ENCODE measurements at places on chromosomes 2 and 18.

DNA sequence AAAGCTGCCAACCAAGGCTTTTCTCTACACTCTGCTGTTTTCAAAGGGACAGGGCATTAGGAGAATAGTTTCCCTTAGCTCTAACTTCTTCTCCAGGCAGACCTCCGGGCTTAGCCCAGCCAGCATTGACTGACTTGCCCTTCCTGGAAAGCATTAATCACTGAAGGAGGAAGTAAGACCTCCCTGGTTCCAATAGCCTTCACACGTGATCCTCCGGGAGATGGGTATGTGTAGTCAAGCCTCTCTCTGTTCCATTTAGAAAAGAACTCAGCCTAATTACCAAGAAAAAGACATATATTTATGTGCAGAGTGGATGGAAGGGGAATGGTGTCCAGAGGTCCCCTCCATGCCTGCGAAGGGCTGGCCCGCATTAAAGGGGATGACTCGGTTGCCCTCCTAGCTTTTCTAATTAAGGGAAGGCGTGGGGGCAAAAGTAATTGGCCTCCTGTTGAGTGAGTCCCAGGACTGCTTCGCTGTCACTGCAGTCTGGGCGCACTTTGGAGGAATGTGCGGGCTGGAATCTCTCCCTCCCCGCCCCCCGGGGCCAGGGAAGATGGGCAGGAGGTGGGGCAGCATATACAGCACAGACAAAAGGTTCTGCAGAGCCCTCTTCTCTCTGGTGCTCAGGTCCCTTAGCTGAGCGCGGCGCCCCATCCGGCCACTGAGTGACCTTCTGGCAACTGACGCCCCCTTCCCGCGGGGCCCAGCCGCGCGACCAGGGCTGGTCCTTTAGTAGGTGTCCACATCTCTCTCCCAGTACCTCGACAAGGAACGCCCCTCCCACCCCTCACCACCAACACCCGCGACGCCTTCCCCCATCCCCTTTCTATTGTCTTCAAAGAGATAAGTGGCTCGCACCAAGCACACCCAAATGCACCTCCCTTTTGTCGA is 686.0 kb downstream of the NRXN1 start:
- no peaks in the 10 kb centered on the region for H3K27me3 ChIP-seq
- H3K4me3 ChIP-seq: no peak overlapping the region
- no peaks in the 10 kb centered on the region for H3K4me1 ChIP-seq
- no peaks in the 10 kb centered on the region for H3K36me3 ChIP-seq
- H3K27ac ChIP-seq: no peak overlapping the region

DNA sequence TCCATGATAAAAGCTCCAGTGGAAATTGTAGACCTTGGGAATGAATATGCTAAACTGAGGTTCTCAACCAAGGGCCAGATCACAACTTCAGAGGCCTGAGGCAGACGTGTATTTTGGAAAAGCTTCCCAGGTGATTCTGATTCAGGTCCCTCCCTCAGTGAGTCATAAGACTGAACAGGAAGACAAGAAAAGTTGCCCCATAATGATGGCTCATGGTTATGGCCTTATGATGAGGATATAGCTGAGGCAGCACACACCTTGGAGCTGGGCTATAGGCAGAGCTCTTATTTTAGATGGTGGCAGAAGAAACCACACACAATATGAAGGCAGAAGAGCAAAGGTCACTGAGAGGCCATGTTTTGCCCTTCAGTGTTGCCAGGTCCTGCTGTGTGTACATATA is 9.6 kb downstream of the ANTXR1 start:
- no peak overlapping the region for H3K4me3 ChIP-seq
- peaks cover 9% of the 10 kb centered on the region for H3K4me1 ChIP-seq
- H3K27me3 ChIP-seq: no peaks in the 10 kb centered on the region
- no peak for DNase-seq
- no peaks in the 10 kb centered on the region for H3K36me3 ChIP-seq
- no peak overlapping the region for H3K27ac ChIP-seq

- H3K27me3 ChIP-seq: no peaks in the 10 kb centered on the region
- H3K4me3 ChIP-seq: no peak overlapping the region
- H3K27ac ChIP-seq: no peak overlapping the region
Observed at GRCh38 chr18:56235481-56236013, 402.8 kb downstream of the TXNL1 start.

DNA sequence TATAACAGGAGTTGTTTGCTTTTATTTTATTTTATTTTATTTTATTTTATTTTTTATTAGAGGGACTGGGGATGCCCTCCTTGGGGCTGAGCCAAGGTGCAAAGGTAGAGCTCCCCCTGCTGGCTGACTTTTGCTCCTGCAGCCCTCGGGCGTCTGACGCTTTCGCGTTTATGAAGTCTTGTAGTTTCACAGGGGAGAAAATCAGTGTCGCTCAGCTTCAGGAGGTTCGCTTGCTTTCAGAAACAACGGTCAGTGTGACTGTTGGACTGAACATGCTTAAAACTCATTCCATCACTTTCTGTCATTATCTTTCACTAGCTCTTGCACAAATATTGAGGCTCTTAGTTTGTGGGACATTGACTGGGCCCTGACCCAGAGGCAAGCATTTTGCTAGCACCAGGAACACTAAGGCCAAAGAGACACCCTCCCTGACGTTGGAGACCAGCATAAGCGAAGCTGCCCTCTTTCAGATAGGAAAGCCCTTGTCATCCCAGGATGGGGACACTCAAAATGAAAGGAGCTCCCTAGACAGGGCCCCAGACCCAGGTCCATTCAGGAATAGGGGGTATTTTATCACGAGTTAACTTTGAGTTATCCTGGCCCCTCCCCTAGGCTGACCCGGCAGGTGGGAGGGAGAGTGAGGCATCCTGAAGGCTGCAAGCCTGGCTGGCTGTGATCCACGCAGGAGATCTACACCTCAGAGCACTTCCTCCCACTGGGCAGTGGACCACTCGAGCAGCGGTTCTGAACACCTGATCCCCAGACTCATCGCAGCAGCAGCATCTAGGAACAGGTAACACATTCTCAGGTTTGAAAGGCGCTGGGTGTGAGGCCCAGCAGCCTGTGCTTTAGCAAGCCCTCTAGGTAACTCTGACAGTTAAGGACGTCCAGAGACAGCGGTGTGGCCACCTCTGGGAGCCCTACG is 34.4 kb downstream of the LGALSL start:
- H3K36me3 ChIP-seq: no peaks in the 10 kb centered on the region
- no peak overlapping the region for H3K4me3 ChIP-seq
- DNase-seq: peak; percentile 77
- no peaks in the 10 kb centered on the region for H3K4me1 ChIP-seq
- no peaks in the 10 kb centered on the region for H3K27me3 ChIP-seq
- no peak overlapping the region for H3K27ac ChIP-seq

GRCh38 chr18:41618147-41618546 is 336.9 kb upstream of the PIK3C3 start:
- no peak overlapping the region for H3K4me3 ChIP-seq
- no peaks in the 10 kb centered on the region for H3K36me3 ChIP-seq
- H3K27ac ChIP-seq: no peak overlapping the region
- H3K4me1 ChIP-seq: no peaks in the 10 kb centered on the region
- DNase-seq: no peak

GRCh38 chr2:43984533-43984932 is 11.3 kb downstream of the LRPPRC start:
- no peaks in the 10 kb centered on the region for H3K27me3 ChIP-seq
- H3K4me3 ChIP-seq: no peak overlapping the region
- no peak for DNase-seq
- no peak overlapping the region for H3K27ac ChIP-seq
- no peaks in the 10 kb centered on the region for H3K36me3 ChIP-seq

GRCh38 chr2:219643084-219643473 is 15.6 kb downstream of the SLC4A3 start:
- DNase-seq: no peak
- H3K27me3 ChIP-seq: no peaks in the 10 kb centered on the region
- H3K4me3 ChIP-seq: no peak overlapping the region
- peaks cover 53% of the 10 kb centered on the region for H3K4me1 ChIP-seq
- no peaks in the 10 kb centered on the region for H3K36me3 ChIP-seq
- no peak overlapping the region for H3K27ac ChIP-seq

- H3K4me1 ChIP-seq: no peaks in the 10 kb centered on the region
- H3K27ac ChIP-seq: no peak overlapping the region
- H3K36me3 ChIP-seq: no peaks in the 10 kb centered on the region
Observed at GRCh38 chr2:48914477-48915089, 159.1 kb upstream of the LHCGR start.

GRCh38 chr2:171287611-171288010 is 126.9 kb upstream of the TLK1 start:
- no peaks in the 10 kb centered on the region for H3K4me1 ChIP-seq
- H3K4me3 ChIP-seq: no peak overlapping the region
- no peak for DNase-seq
- H3K27ac ChIP-seq: no peak overlapping the region
- no peaks in the 10 kb centered on the region for H3K27me3 ChIP-seq

DNA sequence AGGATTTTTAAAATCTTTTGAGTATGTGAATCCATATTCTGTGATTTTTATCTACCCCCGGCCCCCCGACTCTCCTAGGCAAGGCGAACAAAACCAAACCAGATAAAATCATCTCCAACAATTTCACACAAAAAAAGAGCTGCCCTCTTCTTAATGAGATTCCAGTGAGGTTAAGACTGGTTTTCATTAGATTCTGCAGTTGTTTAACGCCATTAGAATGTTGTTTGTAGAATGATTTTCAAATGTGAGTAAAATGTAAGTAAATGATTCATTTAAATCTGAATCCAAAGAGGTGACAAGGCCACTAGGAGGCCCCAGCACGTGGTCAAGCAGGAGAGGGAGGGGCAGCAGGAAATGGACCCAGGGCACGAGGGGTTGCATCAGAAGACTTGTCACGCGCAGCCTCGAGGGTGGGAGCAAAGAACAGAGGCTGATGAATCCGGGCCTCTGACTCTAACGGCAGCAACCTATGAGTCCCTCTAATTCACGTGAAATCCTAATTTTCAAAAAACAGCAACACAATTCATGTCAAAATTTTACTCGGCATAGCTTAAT is 24.3 kb upstream of the KLHL29 start:
- H3K36me3 ChIP-seq: no peaks in the 10 kb centered on the region
- H3K27me3 ChIP-seq: no peaks in the 10 kb centered on the region
- DNase-seq: no peak
- no peaks in the 10 kb centered on the region for H3K4me1 ChIP-seq
- no peak overlapping the region for H3K4me3 ChIP-seq

DNA sequence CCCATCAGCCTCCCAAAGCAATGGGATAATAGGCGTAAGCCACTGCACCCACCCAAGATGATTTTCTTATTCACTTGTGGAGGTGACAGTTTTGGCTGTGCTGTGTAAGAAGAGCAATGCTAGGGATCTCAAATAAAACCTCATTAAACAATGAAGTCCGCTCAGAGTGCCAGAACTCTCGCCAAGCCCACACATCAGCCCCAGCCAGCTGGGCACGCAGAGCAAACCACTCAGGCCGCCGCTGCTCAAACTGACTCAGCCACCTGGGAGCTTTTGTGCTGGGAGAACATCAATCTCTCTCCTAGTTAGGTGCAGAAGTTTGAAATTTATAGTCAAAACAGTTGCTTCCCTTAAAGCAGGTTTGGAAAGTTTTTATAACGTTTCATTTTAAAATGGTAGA is 47.6 kb downstream of the RNF152 start:
- no peak overlapping the region for H3K4me3 ChIP-seq
- no peak for DNase-seq
- no peaks in the 10 kb centered on the region for H3K27me3 ChIP-seq
- H3K36me3 ChIP-seq: no peaks in the 10 kb centered on the region
- no peaks in the 10 kb centered on the region for H3K4me1 ChIP-seq

DNA sequence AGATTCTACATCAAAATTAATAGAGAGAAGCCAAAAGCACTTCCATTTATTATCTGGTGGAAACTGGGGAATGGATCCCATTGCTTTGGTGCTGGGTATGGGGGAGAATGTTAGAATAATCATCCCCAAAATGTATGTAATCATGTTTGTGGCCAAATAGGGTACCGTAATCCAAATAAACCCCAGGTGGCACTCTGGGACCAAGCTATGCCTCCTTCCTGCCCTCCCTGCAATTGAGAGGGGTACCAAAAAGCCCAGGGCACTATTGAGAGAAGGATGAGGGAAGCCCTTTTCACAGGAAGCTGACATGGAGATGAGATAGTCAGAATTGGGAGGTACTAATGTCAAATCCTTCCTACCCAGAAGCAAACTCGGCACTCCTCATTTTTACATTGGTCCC is 85.7 kb upstream of the NRP2 start:
- H3K4me3 ChIP-seq: no peak overlapping the region
- H3K4me1 ChIP-seq: no peaks in the 10 kb centered on the region
- no peak overlapping the region for H3K27ac ChIP-seq

DNA sequence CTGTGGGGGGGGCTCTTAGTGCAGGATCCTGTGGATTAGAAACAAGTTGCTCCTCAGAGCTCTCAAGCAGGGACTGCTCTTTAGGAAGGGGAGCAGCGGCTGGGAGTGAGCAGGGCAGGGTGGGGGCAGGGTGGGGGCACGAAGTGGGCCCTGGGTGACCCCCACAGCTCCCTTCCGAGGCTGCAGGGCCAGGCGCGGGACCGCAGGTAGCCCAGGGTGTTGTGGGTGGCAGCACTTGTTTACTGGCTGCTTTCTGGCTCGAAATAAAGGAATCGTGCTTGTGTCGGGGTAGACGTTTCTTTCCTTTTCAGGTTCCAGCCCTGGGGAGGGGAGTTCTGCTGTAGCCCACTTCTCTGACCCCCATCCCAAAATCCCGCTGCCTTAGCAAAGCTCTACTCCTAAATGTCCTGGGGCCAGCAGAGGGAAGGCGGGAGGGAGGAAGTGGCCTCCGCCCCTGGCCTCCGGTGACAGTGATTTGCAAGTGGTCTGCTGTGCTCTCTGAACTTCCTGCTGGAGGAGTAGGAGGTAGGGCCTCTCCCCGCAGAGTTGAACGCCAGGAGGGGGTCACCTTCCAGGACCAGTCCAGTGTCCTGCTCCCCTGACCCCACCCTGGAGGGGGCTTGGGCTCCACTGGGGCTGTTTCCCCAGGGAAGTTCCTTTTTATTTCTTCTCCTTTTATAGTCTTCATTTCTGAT is 8.3 kb downstream of the NEU4 start:
- no peak overlapping the region for H3K4me3 ChIP-seq
- H3K36me3 ChIP-seq: no peaks in the 10 kb centered on the region
- H3K27me3 ChIP-seq: no peaks in the 10 kb centered on the region
- DNase-seq: peak; percentile 14

DNA sequence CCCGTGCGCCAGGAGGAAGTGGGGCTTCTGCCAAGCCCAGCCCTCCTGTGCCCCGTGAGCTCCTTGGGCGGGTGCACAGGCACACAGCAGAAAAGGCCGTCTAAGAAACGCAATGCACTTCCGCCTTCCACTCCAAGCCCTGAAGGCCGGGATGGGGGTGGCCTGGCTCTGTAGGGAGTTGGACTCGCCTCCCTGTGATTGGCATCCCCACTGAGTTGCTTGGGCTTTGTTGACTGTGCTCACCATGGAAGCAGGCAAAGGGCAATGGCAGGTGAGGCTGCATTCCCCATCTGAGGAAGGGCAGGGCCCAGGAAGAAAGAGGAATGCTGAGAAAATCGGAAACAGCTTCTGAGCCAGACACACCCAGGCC is 66.8 kb downstream of the CRACDL start:
- no peak overlapping the region for H3K27ac ChIP-seq
- no peak overlapping the region for H3K4me3 ChIP-seq
- DNase-seq: peak; percentile 46

GRCh38 chr18:46265196-46266156 is 161.3 kb downstream of the HAUS1 start:
- no peak overlapping the region for H3K27ac ChIP-seq
- no peaks in the 10 kb centered on the region for H3K36me3 ChIP-seq
- no peak overlapping the region for H3K4me3 ChIP-seq
- no peaks in the 10 kb centered on the region for H3K27me3 ChIP-seq

GRCh38 chr2:112077814-112078213 is 22.7 kb downstream of the TMEM87B start:
- no peak overlapping the region for H3K4me3 ChIP-seq
- no peaks in the 10 kb centered on the region for H3K36me3 ChIP-seq
- no peak overlapping the region for H3K27ac ChIP-seq
- H3K4me1 ChIP-seq: no peaks in the 10 kb centered on the region

GRCh38 chr2:50866626-50867025 is 165.3 kb downstream of the NRXN1 start:
- no peak overlapping the region for H3K4me3 ChIP-seq
- no peaks in the 10 kb centered on the region for H3K4me1 ChIP-seq
- H3K36me3 ChIP-seq: no peaks in the 10 kb centered on the region
- H3K27me3 ChIP-seq: no peaks in the 10 kb centered on the region
- H3K27ac ChIP-seq: no peak overlapping the region
- no peak for DNase-seq

Data from testis (tissue), 5 donors.